Esophagus mucosa (tissue), 1 donor: ENCODE measurements at places on chromosomes 12 and 14. TPM values are rescaled to one million over a fixed set of nuclear protein-coding genes. Genes with fewer than 3 reads are reported as not detected.
A peak's percentile ranks its signal among the peaks of the same experiment; 100 is the strongest.

DNA sequence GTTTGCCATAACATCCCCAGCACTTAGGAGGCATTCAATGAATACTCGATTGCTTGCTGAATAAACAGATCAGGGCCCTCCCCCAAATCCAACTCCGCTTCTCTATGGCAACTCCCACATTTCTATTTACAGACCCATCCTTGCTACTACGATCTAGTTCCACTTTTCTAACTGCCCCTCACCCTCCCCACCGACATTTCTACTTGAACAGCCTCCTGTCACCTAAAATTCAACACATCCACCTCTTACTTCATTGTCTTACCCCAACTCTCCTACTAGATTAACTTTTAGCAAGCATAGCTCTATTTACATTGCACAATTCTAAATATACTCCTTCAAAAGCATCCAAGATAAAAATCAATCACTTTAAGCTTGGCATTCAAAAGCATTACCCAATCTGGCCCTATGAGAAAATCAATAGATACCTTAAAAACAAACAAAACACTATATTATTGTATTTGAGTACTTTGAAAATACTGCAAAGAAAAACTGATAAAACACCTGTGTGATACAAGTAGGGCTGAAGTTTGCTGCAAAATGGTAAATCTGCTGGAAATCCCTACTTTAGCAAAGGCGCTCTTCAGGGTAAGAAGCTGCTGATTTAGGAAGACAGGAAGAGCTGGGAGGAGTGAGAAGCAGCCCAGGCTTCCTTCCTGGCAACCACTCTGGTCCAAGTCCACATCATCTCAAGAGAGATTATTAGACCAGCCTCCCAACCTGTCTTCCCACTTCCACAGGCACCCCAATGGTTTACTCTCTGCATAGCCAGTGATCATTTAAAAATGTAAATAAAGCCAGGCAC, 96.4 kb downstream of the HECTD4 start:
- ATAC-seq = no peak

SPIC gene
- total RNA-seq = 0.16 TPM

MGP gene
- total RNA-seq = 16.7 TPM

GRCh38 chr12:25876383-25877045, 82.0 kb upstream of the RASSF8 start:
- no peak for ATAC-seq

DNA sequence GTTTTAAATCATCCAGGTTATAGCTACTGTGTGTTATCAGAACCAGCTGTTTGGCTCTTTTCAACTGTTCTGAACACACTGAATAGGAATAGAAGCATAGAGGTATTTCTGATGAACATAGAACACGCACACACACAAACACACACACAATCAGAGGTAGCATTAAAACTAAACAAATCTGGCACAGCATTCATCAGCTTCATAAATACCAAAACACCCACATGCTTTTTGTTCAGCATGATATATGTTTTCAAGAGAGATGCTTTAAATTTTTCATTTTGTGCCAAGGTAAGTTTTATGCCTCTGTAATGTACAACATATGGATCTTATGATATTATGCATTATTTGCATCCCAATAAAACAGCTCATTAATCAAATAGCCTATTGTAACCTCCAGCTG, 208.6 kb downstream of the GALC start:
- ATAC-seq = no peak

- ATAC-seq = no peak
These were observed 14.9 kb downstream of the TUBA1C start for GRCh38 chr12:49279706-49280159.

NKX2-1 gene
- not detected for total RNA-seq

DNA sequence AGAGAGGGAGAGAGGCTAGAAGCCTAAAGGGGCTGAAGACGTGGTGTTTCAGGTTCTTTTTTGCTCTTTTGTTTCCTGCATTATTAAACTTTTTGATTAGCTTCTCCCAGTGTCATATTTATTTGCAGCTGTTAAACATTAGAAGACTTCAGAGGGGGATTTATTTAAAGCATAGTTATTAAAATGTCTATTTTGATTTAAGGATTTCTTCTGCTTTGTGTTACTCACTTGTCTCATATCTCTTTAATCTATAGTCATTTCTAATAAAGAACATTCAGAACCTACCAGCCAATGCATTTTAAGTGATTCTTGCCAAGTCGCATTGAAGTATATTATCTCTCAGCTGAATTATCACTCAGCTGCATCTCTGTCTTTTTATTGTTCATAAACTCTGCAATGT, 152.0 kb upstream of the DYRK2 start:
- no peak for ATAC-seq

- ATAC-seq = no peak
These were observed 1.2 kb upstream of the GIT2 start for GRCh38 chr12:109997393-109997792.

- peak; percentile 91 for ATAC-seq
These were observed 11.5 kb downstream of the RITA1 start for GRCh38 chr12:113196990-113197389.

GRCh38 chr12:49971141-49971540, 1.6 kb upstream of the AQP6 start:
- ATAC-seq = peak; percentile 23

CELA1 gene
- total RNA-seq = not detected
